ENCODE measurements at places on chromosomes 5 and 9.

DNA sequence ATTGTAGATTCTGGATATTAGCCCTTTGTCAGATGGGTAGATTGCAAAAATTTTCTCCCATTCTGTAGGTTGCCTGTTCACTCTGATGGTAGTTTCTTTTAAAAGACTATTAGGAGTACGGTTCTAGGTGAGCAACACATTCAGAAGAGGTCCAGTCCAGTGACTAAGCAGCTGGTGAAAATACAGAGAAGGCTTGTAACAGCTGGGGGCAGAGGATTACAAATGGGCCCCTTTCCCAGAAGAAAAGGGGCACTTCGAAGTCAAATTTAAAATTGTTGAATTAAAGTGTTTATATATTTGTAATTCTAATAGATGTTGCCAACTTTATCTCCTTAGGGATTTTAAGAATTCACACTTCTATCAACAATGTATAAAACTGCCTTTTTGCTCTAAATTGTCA is 720.5 kb downstream of the TLE4 start:
- no peak for DNase-seq

DNA sequence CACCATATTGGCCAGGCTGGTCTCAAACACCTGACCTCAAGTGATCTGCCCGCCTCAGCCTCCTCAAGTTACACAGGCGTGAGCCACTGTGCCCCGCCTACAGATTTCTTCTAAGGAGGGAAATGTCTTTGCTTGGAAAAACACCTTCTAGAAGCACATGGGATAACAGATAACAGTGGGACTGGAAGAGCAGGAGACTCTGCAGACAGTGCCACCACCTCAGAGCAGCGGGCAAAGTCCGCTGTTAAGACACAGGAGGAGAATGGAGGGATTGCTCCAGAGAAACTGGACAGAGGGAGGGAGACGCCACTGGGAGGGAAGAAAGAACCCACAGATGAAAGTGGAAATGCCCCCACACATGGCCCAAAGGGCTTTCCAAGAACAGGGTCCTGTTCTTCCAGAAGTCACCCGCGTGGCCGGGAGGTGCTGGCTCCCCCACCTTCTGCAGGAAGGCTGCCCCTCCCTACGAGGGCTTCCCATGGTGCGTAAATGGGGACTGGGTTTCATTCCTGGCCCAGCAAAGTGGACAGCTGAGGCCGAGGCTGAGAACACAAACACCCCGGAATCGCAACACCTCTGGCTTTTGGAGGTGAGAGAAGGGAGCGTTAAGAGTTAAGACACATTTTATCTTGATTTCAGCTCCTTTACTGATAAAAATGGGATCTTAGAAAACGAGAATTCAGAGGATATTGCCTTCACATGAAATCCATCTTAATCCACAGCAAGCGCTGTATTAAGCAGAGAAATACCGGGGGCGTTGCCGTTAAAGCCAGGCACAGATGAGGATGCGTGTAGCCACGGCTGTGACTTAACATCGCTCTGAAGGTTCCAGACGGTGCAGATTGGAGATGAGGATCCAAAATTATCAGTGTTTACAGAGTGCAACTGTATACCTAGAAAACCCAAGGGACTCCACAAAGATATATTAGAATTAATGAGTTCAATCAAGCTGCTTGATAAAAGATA is 11.2 kb downstream of the ADAMTS2 start:
- no peak for DNase-seq

DNA sequence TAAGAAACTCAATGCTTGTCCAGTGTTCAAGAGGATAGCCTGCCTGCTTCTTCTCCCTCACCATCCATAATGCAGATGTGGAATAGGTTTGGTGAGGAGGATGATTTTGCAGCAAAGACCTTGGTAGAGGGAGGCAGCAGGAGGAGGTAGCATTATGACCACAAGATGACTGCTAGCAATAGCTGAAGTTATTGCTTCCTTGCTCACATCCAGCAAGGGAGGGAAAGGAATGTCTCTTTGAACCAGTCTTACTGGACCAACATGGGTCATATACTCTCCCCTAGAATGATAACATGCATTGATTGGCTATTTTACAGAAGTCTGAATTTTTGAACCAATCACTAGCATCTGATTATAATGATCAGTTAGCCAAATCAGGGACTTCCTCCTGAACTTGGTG is 607.6 kb downstream of the EBF1 start:
- DNase-seq: no peak

GRCh38 chr5:132998556-132998955 is 27.8 kb downstream of the ZCCHC10 start:
- DNase-seq: no peak

GRCh38 chr9:84996029-84996428 is 326.5 kb downstream of the NTRK2 start:
- no peak for DNase-seq

DNA sequence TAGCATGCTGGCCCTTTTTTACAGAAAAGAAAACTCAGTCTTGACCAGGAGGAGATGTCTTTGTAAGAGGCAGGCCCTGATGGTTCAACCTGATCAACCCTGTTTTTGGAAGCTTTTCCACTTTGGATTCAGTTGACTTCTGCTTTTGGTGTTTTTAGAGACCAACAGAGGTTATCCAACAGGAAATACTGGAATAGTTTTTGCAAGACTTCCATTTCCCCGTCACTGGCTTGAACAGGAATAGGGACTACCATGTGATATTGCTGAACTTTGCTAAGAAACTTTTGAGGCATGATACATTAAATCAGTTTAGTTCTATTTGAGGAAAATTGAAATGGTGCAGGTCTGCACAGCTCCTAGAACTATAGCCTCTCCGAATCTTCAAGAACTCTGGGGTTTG is 17.1 kb upstream of the DAB2 start:
- no peak for DNase-seq

- no peak for DNase-seq
Observed at GRCh38 chr9:135677641-135678168, 14.6 kb downstream of the LCN9 start.

GRCh38 chr5:111231119-111231518 is 6.9 kb downstream of the CAMK4 start:
- no peak for DNase-seq

DNA sequence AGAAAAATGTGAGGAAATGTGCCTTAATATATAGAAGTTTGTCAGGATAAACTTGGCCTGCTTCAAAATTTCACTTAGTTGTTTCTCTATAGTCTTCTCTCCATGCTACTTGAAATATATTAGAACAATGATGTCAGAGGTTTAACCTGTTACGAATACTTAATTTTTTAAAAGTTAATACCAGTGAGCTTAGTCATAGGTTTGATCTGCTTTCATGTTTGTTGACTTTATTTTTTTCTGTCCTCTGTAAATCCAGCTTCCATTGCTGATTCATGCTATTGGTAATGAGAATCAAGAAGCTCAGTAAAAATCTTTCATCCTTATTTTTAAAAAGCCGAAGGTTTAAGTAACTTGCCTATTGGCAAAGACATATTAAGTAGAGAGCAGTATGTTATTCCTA is 27.9 kb downstream of the BDP1 start:
- DNase-seq: no peak

GRCh38 chr5:19001539-19001938 is 986.5 kb downstream of the CDH18 start:
- DNase-seq: no peak

DNA sequence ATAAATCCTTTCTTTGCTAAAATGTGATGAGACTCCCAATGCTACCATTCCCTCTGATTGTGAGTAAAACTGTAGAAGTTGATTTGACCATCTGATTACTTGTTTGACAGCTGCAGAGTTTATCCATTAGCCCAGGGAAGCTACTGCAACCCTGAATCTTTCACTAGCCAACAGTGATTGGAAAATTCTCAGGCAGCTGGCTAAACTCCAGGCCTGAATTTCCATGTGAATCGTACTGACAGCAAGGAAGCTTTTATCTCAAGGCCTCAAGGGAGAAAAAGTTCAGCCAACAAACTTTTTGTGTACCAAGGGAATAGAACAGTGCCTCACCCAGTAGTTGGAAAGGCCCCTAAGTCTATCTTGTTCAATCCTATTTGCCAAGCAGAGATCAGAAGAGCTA is 246.7 kb upstream of the TRPM3 start:
- no peak for DNase-seq

- DNase-seq: no peak
Observed at GRCh38 chr9:132014218-132014805, 65.4 kb downstream of the MED27 start.

GRCh38 chr9:116945817-116946216 is 258.7 kb downstream of the TRIM32 start:
- DNase-seq: no peak

- no peak for DNase-seq
Observed at GRCh38 chr9:96006296-96006879, 130.9 kb downstream of the ERCC6L2 start.

DNA sequence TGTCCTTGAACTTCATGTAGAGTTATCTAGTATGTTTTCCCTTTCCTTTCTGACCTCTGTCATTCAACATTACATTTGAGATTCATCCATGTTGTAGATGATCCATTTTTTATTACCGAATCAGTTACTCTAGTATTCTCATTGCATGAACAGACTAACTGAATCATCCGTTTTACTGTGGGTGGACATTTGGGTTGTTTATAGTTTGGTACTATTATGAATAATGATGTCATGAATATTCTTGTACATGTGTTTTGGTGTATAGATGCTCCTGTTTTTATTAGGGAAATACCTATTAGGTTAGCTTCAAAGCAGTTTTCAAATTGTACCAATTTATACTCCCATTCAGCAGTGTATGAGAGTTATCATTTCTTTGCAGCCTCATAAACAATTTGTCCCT is 94.3 kb upstream of the NIPAL4 start:
- no peak for DNase-seq

DNA sequence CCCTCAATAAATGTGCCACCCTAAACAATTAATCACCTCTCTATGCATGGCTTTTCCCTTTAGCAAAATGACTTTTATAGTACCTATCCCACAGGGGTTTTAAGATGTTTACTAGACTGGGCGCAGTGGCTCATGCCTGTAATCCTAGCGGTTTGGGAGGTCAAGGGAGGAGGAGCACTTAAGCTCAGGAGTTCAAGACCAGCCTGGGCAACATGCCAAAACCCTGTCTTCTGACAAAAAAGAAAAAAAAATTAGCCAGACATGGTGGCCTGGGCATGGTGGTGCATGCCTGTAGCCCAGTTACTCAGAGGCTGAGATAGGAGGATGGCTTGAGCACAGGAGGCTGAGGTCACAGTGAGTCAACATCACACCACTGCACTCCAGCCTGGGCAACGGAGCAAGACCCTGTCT is 13.5 kb downstream of the SH3TC2 start:
- DNase-seq: no peak

GRCh38 chr9:125494653-125494915 is 212.4 kb downstream of the MAPKAP1 start:
- DNase-seq: no peak

- DNase-seq: no peak
Observed at GRCh38 chr5:39109606-39110005, 35.4 kb upstream of the RICTOR start.

DNA sequence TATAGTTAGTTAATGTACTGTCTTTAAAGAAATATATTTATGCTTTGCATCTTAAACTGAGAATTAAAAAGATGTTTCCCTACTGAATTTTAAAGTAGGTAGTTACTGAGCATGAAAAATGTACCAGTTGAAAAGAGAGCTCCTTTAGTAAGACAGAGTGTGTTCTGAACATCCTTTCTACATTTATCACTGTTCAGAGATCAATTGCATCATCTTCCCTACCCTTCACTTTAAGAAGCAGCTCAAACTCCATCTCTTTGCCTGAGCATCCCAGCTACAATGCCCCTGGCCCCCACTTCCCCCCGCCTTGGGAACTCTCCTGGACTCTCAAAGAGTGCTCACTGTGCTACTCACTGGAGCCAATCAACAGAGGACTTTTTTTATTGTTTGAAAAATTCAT is 164.7 kb downstream of the GNAQ start:
- DNase-seq: no peak

DNA sequence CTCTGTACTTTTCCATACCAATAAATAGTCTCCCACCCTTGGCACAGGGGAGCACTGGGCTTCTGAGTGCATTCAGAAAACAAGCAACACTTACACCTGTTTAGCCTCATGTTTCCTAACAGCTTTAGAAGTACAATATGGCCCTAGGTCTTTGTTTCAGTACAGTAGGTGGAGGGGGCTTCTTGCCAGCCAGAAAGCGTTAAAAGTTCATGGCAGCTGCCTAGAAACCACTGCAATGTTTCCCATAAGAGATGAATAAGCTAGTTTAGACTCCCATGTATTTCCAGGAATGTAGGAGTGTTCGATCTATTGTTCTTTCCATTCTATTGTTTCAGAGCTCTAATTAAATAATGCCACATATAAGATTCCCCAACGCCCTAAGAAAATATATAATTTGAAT is 444.8 kb downstream of the ARHGEF28 start:
- no peak for DNase-seq

- DNase-seq: no peak
Observed at GRCh38 chr5:142694092-142694856, 8.4 kb upstream of the FGF1 start.

- no peak for DNase-seq
Observed at GRCh38 chr9:134987906-134988700, 70.4 kb upstream of the FCN1 start.

- peak; percentile 58 for DNase-seq
Observed at GRCh38 chr5:2111569-2112105, 228.9 kb upstream of the IRX4 start.

DNA sequence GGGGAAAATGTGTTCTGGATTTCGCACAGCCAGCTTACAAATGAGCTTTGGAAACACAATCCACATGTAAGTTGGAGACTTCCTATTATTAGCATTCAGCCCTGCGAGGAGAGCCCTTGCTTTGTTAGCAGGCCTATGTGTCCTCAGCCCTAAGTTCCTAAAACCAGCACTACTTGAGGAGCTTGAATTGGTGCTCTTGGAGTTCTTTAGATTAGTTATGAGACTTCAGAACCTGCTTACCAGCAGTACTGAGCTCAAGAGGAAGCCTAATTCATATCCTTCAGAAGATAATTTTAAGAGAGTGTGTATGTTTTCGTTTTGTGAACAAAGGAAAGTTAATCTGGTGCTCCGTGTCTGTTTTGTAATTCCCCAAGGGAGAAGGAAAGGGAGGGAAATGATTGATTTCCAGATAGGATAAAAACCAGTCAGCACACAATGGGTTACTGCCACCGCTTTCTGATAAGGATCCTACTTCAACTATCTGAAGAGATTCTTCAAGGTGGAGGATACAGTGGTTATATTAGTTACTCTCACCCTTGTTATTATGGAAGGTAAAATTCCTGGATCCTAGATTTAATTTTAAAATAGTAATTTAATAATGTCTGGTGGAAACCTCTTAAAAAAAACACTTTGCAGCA is 35.2 kb downstream of the PIK3R1 start:
- no peak for DNase-seq

All from DMS153 (cell line).